Prostate gland (tissue), 2 donors: ENCODE measurements at places on chromosomes 2 and 18.
A peak's percentile ranks its signal among the peaks of the same experiment; 100 is the strongest.

GRCh38 chr2:36805635-36806224 lies 109.2 kb downstream of the VIT start:
- H3K27ac ChIP-seq, result no peak overlapping the region
- DNase-seq, result no peak
- H3K4me1 ChIP-seq, result no peaks in the 10 kb centered on the region
- no peaks in the 10 kb centered on the region for H3K36me3 ChIP-seq

GRCh38 chr18:76689646-76690264 lies 132.6 kb upstream of the ZNF236 start:
- no peak overlapping the region for H3K4me3 ChIP-seq
- H3K4me1 ChIP-seq, result no peaks in the 10 kb centered on the region
- H3K36me3 ChIP-seq, result no peaks in the 10 kb centered on the region
- H3K27ac ChIP-seq, result no peak overlapping the region

DNA sequence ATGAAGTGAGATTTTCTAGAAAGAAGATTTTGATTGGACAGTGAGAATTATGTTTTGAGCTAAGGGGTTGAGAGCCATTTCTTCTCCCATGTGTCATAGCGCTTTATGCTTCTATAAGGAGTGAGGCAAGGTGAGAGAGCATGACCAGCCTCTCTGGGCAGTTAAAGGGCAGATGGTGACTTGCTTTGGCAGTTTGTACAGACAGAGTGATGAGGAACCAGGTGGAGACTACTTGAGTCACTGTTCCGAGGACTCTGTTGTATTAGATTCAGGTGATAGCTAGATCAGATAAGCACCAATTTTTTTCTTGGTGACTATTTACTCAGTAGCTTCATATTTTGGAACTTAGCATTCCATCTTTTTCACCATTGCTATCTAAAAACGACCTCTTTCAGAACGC lies 4.5 kb downstream of the CRIM1 start:
- no peak for DNase-seq
- no peaks in the 10 kb centered on the region for H3K36me3 ChIP-seq

DNA sequence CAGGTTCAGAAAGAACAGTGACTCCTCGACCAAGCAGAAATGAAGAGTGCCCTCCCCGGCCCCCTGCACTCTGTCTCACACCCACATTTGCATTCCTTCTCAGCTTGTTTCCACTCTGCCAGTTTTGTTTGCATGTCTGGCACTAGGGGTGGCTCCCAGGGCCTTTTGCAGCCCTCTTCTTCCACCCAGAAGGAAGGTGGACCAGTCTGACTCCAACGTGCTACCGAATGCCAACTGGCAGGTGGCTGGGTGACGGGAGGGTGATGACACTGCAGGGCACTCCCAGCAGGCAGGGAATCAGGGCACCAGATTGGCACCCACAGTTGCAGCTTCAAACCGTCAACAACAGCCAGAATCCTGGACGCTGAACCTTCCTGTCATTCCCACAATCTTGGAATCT lies 371.1 kb downstream of the TXNL1 start:
- DNase-seq, result no peak
- H3K36me3 ChIP-seq, result no peaks in the 10 kb centered on the region
- no peaks in the 10 kb centered on the region for H3K27me3 ChIP-seq
- H3K4me1 ChIP-seq, result no peaks in the 10 kb centered on the region

DNA sequence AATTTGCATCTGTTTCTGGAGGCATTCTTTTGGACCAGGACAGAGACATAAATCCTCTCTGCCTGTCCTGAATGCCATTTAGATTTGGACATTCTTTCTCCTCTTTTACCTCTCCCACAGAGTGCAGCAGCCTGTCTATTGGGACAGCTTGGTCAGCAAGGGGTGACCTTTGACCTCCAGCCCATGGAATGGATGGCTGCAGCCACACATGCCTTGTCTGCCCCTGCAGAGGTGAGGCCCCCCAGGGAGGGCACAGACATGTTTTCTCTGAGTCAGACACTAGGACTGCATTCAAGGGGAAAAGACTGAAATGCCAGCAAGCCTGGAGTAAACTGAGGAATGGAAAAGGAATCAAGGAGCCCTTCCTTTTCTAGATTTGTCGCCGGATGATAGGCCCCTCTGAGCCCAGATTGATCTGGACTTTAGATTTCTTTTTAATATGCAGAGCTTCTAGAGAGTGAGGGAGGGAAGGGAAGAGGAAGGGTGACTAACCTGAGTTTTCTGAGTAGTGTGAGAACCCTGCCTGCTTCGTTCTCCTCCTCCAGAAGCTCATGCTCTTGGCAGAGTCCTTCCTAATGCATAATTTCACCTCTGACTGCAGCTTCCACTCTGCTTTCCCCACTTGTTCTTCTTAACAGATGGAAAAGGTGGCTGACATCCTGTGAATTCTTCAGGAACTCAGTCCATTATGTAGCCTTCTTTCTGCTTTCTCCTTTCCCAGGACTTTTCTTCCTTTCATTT lies 16.1 kb upstream of the TTLL4 start:
- H3K36me3 ChIP-seq, result no peaks in the 10 kb centered on the region
- no peak for DNase-seq
- H3K27ac ChIP-seq, result no peak overlapping the region
- no peaks in the 10 kb centered on the region for H3K4me1 ChIP-seq

DNA sequence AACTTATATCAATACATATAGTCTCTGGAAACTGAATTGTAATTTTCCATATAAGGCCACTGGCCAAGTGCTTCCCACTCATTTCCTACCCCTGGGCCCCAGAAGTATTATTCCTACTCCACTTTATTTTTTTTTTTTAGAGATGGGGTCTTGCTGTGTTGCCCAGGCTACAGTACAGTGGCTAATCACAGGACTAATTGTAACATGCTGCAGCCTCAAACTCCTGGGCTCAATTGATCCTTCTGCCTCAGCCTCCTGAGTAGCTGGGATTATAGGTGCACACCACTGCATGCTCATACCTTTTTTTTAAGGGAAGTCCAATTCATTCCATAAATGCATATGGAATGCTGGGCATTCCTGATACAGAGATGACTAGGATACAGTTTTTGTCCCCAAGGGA lies 6.4 kb upstream of the CNNM4 start:
- no peak for DNase-seq
- no peak overlapping the region for H3K27ac ChIP-seq
- H3K4me3 ChIP-seq, result no peak overlapping the region
- H3K4me1 ChIP-seq, result no peaks in the 10 kb centered on the region
- no peaks in the 10 kb centered on the region for H3K27me3 ChIP-seq

DNA sequence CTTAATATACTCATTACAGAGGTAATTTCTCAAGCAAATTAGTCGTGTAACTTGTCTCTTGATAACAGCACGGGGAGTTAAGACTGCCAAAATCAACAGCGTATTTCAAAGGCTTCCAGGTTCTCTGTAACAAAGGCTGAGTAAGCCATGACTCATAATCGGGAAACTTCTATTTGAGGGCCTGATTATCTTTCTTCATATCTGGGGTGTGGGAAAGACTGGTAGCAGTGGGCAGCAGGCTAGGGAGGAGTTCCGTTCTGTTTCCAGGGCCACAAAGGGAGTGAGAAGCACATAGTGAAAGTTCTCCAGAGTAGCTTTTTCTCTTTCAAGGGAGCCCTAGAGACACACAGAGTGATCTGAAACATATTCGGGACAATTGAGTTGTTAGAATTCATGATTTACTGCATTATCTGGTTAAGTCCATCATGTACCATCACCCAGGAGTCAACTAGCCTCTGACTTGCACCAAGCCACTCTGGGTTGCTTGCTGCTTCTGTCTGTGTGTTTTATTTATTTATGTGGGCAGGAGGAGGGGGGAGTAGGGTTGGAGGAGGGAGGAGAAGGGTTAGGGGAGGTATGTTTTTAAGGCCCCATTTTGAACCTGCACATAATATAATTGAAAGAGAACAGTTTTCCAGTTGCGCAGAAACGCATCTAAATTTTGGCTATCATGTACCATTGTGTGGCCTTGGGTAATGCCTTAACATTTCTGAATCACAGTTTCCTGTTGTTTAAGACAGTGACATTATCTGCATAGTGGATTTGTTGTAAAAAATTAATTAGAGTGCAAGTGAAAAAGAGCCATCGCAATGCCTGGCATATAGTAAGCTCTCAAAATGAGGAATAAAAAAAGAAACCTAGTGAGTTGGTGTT lies 80.5 kb upstream of the ITPRID2 start:
- no peaks in the 10 kb centered on the region for H3K36me3 ChIP-seq
- DNase-seq, result peak; percentile 70
- H3K27ac ChIP-seq, result peak overlapping the region; percentile 73
- no peaks in the 10 kb centered on the region for H3K4me1 ChIP-seq
- no peak overlapping the region for H3K4me3 ChIP-seq

DNA sequence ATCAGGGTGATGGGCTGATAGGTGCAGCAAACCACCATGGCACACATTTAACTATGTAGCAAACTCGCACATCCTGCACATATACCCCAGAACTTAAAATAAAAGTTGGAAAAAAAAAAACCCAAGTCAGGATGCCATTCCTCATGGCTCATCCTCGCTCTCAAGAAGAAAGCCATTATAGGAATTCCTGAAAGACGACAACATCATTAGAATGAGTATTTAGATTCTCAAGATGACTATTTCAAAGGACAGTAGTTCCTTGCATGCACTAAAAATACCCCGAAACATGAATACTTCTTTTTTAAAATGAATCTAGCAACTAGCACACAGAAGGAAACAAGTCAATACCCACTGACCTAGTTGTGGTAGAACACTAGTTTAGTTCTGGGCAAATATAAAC lies 285.8 kb upstream of the REV1 start:
- no peaks in the 10 kb centered on the region for H3K27me3 ChIP-seq
- H3K4me3 ChIP-seq, result no peak overlapping the region
- H3K36me3 ChIP-seq, result no peaks in the 10 kb centered on the region
- H3K27ac ChIP-seq, result no peak overlapping the region
- H3K4me1 ChIP-seq, result no peaks in the 10 kb centered on the region

- H3K4me3 ChIP-seq, result no peak overlapping the region
- H3K27ac ChIP-seq, result no peak overlapping the region
- H3K4me1 ChIP-seq, result no peaks in the 10 kb centered on the region
- no peaks in the 10 kb centered on the region for H3K36me3 ChIP-seq
- no peak for DNase-seq
Observed at GRCh38 chr18:3486512-3486911, 36.5 kb downstream of the TGIF1 start.

DNA sequence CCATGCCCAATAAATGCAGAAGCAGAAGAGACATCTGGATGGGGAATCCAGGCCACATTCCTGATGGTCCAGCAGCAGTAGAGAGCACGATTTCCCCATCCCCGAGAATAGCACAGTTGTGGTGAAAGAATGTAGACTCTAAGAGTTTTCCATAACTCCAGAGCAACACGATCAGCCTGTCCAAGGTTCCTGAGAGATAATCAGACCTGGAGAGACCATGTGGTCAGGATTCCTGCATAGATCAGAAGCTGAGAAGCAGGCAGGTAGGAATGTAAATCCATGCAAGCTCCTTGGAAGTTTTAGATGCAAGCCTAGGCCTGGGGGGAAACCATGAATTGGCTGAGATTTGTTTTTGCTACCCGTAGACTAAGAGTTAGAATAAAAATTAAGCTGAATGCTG lies 34.2 kb upstream of the PTPRM start:
- H3K4me1 ChIP-seq, result no peaks in the 10 kb centered on the region
- H3K27me3 ChIP-seq, result no peaks in the 10 kb centered on the region
- no peak for DNase-seq
- H3K27ac ChIP-seq, result no peak overlapping the region

- H3K4me1 ChIP-seq, result no peaks in the 10 kb centered on the region
- no peak overlapping the region for H3K27ac ChIP-seq
- H3K27me3 ChIP-seq, result no peaks in the 10 kb centered on the region
- H3K36me3 ChIP-seq, result no peaks in the 10 kb centered on the region
- no peak overlapping the region for H3K4me3 ChIP-seq
- no peak for DNase-seq
Observed at GRCh38 chr18:12968619-12969018, 20.8 kb downstream of the SEH1L start.

DNA sequence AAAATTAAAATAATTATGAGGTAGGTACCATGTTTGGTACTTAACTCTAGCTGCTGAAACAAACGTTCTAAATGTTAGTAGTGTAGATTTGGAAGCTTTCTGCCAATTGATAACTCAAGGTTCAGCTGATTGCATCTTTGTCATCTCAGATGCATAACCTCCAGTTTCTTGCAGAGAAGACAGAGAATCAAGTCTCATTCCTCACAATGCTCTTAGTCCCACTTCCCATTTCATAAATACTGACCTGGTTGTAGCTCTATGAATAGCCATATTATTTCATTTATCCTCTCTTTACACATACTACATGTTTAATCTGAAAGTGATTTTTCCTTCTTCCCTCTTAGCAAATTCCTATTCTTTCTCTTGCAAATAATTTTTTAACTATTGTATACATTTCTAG lies 178.5 kb upstream of the SETBP1 start:
- no peak for DNase-seq
- H3K4me3 ChIP-seq, result no peak overlapping the region
- H3K36me3 ChIP-seq, result no peaks in the 10 kb centered on the region
- no peak overlapping the region for H3K27ac ChIP-seq
- H3K4me1 ChIP-seq, result no peaks in the 10 kb centered on the region

DNA sequence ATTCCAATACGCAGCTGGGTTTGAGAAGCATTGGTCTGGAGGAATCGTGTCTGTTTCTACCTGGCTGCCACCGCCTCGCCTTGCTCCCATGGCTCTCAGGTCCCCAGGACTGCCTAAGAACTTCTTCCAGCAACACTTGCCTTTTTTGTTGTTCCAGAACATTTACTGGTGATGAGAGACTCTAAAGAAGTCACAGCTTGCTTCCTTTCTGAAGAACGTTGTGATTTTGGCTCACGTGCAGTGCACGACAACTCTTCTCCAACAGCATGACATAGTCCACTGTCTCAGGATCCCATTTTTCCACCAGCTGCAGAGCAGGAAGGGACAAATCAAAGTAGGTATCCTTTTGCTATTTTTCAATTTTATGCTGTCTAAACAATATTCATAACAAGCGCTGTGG lies 940.9 kb downstream of the SLC4A3 start:
- H3K36me3 ChIP-seq, result no peaks in the 10 kb centered on the region
- no peaks in the 10 kb centered on the region for H3K27me3 ChIP-seq
- H3K27ac ChIP-seq, result no peak overlapping the region
- no peak overlapping the region for H3K4me3 ChIP-seq
- H3K4me1 ChIP-seq, result no peaks in the 10 kb centered on the region
- DNase-seq, result no peak

GRCh38 chr18:2917259-2918047 lies 70.6 kb downstream of the EMILIN2 start:
- H3K36me3 ChIP-seq, result no peaks in the 10 kb centered on the region
- peaks cover 9% of the 10 kb centered on the region for H3K4me1 ChIP-seq
- H3K27ac ChIP-seq, result peak overlapping the region; percentile 34
- no peak overlapping the region for H3K4me3 ChIP-seq

DNA sequence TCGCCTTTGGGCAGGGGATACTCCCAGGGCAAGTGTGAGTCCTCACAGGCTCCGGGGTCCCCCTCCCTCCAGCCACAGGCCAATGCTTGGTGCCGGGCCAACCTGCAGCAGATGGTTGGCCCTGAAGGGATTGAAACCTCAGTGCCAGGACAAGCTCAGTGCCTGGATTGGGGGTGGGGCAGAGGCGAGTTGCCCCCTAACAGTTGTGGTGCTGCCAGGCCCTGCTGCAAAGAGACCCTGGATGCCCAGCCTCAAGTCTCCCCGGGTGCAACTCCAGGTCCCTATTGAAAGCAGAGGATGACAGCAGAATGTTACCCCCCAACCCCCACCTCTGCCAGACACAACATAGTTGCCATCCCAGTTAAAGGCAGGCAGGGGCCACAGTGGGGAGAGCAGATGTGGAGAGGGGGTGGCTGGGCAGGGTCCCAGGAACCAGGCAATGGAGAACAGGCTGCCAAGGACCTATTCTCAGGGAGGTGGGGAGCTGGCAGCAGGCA lies 9.5 kb upstream of the RNF103 start:
- H3K36me3 ChIP-seq, result no peaks in the 10 kb centered on the region
- peak overlapping the region; percentile 10 for H3K4me3 ChIP-seq
- peak overlapping the region; percentile 86 for H3K27ac ChIP-seq
- peaks cover 6% of the 10 kb centered on the region for H3K4me1 ChIP-seq
- DNase-seq, result peak; percentile 9
